Sciatic nerve (tissue), 2 donors: ENCODE measurements at places on chromosomes 5 and 9.

DNA sequence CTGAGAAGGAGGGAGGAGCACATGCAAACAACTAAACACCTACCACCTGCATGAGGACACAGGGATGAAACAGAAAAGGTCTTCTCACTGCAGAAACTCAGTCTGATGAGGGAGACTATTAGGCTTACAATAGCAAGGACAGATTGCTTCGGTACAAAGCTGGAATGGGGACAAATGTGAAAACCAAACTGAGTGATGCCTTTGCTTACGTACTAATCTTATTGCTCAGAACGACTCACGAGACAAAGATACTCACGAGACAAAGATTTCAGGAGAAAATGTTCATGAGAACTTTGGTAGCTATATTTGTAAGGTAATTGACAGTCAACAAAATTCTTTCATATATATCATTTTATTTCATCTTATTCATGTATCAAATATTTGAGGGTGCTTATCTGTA, 71.9 kb upstream of the TAF1L start:
- DNase-seq, result no peak

DNA sequence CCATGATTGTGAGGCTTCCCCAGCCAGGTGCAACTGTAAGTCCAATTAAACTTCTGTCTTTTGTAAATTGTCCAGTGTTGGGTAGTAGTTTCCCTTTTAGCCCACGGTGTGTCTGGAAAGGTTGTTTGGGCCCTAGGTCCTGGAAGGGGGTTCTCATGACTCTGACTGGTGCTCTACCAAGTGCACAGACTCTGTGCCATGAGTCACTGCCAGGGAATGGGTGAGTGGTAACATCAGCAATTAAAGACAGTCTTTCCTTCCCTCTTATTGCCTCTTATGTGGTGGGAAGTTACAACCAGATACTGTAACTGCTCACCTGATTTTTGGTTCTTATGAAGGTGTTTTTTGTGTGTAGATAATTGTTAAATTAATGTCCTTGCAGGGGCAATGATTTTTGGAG, 141.2 kb downstream of the PRDM9 start:
- DNase-seq, result no peak

DNA sequence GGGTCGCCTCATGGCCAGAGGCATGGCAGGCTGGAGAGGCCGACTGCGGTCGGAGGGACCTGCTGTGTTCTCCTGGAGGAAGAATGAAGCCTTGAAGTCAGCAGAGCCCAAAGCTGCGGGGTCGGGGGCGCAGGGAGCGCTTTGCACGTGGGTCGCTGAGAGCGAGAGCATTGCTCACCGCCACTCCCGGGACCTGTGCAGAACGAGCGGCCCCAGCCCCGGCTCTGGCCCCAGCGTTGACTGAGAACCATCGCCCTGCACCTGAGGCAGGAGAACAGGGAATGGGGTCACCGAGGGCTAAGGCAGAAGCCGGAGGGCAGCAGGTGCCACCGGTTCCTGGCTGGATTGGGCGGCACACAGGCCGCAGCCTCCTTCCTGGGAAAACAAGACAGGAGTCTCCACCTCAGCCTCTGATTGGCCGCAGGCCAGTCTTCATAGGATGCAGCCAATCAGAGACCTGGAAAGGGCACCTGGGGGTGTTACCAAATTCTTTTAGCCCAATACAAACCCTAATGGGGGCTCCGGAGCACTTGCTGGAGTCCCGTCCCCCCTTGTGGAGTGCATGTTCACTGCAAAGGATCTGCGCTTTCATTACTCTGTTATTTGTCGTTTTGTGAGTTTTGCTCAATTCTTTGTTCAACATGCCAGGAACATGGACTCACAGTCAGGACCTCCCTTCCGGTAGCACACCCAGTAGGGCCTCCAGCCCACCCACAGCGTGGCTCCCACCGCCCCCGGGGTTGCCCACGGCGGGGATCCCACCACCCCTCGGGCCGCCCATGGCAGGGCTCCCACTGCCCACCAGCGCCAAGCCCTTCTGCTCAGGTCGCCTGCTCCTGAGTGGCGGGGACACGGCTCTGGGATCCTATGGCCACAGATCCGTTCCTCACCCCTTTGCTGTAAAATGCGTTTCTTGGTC, 24.7 kb upstream of the SLC6A19 start:
- no peak for DNase-seq

- no peak for DNase-seq
These were observed 173.1 kb downstream of the CCDC171 start for GRCh38 chr9:15725953-15726352.

GRCh38 chr9:121483049-121483448, 16.6 kb downstream of the GGTA1 start:
- no peak for DNase-seq

DNA sequence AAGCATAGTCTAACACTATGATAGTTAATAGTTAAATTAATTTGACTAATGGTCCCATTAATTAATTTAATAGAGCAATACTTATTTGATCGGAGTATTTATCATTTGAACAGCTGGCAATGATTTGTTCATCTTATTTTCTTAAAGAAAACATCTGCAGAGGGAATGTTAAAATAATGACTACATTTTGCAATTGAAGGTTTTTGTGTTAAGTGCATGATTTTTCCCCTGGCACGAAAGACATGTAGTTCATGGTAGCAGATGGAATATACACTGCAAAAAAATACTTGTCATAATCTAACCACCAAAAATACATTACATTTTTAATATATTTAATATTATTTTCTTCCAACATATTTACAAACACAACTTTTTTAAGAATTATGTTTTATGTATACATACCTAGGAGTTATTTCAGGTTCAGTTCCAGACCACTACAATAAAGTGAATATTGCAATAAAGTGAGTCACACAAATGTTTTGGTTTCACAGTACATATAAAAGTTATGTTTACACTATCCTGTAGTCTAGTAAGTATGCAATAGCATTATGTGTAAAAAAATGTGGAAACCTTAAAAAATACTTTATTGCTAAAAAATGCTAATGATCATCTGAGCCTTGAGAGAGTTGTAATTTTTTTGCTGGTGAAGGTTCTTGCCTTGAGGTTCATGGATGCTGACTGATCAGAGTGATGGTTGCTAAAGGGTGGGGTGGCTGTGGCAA, 292.6 kb upstream of the DAB2 start:
- DNase-seq, result no peak

DNA sequence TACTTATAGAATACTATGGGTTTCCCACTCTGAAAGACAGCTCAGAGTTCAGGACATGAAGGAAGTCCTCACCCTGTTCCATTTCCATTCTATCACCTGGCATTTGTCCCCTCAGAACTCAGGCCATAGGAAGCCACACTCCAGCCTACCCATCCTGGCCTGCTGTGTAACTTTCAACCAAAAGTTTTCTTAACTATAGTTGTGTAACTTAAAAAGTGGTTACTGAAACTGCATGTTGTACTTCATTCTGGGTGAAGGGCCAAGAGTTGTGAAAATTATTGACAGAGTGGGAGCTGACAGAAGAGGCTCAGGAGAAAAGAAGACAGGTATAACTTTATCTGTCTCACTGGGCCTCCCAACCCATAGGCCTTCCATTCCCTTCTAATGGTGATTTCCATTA, 212.5 kb downstream of the RAB3C start:
- DNase-seq, result no peak
